ENCODE measurements at places on chromosomes 2 and 18. TPM values are rescaled to one million over a fixed set of nuclear protein-coding genes. Genes with fewer than 3 reads are reported as not detected.

The FAM117B gene
- total RNA-seq, result 9.8 TPM

The LTBP1 gene
- 64.9 TPM for total RNA-seq

The PTPRN gene
- not detected for total RNA-seq

DNA sequence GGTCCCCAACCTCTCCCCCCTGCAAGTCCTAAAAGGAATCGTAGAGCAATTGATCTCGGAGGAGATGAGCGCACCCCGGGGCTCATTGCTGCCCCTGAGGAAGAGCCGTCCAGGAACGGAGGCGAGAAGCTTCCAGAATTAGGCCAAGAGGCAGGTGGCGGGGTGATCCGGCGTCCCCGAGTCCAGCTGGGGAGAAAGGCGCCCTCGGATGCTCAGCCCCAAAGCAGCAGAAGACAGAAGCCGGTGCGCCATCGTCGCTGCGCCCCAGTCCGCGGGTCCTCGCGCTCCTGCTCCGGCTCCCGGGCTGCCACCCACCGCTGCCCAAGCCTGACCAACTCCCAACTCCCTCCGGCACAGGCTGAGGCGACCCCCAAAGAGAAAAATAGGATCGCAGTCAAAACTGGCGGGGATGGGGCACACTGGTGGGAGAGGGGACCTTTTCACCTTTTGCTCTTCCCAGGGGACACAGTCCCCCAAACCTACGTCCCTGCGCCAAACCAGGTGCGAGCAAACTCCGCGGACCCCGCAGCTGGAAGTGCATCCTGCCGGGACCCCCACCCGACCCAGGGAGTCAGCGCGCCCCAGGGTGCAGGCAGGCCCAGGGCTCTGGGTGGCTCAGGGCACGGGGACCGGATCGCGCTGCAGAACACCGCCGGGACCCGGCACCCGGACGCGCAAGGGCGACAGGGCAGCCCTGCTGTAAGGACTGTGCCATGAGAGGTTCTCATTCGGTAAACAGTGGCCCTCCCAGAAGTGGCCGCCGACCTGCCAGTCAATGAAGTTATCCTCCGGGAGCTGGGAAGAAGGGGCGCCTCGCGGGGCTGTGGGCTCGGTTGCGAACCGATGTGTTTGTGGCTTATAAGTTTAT is 8.4 kb upstream of the MEIS1 start:
- no peaks in the 10 kb centered on the region for H3K36me3 ChIP-seq
- no peaks in the 10 kb centered on the region for H3K27me3 ChIP-seq

GRCh38 chr2:181576431-181576830 is 80.5 kb downstream of the CERKL start:
- H3K36me3 ChIP-seq, result no peaks in the 10 kb centered on the region
- DNase-seq, result no peak
- H3K27ac ChIP-seq, result no peak overlapping the region
- H3K4me3 ChIP-seq, result no peak overlapping the region
- no peaks in the 10 kb centered on the region for H3K27me3 ChIP-seq
- no peaks in the 10 kb centered on the region for H3K4me1 ChIP-seq

GRCh38 chr2:225334514-225334913 is 65.0 kb upstream of the NYAP2 start:
- no peak overlapping the region for H3K27ac ChIP-seq
- no peaks in the 10 kb centered on the region for H3K36me3 ChIP-seq
- no peaks in the 10 kb centered on the region for H3K27me3 ChIP-seq
- H3K4me3 ChIP-seq, result no peak overlapping the region

- H3K27me3 ChIP-seq, result no peaks in the 10 kb centered on the region
- no peak overlapping the region for H3K4me3 ChIP-seq
Observed at GRCh38 chr2:126907671-126908070, 9.0 kb downstream of the TEX51 start.

DNA sequence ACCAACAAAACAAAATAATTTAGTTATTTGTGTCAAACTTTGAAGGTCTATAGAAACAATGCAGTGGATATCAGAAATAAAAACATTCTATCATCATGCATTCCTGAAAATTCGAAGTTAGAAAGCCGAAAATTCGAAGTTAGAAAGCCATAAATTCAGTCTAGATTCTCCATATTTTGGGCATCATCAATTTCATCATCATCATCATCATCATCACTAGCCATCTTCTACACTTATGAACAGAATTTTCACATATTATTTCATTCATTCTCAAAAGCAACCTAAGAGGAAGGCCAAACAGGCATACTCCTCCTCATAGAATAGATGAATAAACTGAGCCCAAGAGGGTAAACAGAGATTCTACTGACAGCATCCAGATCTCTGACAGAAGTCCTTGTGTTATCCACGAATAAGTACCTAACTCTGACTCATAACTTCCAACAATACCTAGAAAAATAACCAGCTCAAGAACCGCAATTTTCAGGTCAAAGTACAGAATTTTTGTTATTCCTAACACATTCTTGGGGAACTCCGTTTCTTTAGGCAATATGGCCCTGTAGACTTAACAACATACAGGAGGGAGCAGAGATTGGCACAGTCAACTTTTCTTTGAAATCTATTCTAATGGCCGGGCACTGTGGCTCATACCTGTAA is 84.7 kb downstream of the TCF4 start:
- H3K27ac ChIP-seq, result no peak overlapping the region
- no peaks in the 10 kb centered on the region for H3K36me3 ChIP-seq
- no peak overlapping the region for H3K4me3 ChIP-seq
- no peak for DNase-seq

DNA sequence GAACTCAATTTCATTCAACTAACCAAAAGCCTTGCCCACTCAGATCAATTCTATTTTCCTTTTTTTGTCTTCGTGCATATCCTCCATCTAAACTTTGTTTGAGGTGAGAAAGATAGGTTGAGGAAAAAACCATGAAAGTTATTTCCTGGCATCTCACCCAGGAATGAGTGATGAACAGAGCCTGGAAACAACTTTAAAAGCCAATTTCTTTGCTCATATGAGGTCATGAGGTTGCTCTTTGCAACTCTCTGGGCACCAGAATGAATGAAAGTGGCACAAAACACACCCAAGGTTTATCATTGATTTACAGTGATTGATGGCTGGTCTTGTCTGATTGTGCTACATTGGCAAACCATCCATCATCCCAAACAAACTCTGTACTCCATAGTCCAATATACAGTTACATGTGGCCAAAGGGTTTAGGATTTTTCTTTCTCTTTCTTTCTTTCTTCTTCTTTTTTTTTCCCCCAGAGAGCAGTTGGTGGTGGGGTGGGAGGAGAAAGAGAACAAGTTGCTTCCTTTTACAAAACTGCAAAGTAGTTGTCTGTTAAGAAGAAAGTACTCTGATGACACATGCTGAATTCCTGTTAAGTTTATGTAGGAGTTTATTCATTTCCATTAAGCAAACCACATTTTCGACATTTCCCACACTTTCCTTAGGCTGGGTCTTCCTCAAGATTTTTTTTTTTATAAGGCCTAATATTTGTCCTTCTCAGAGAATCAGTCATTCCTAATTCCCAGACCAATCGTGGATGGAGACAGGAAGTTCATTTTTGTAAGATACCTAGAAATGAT is 575.9 kb upstream of the ZEB2 start:
- no peaks in the 10 kb centered on the region for H3K27me3 ChIP-seq
- H3K4me3 ChIP-seq, result no peak overlapping the region
- DNase-seq, result no peak
- no peaks in the 10 kb centered on the region for H3K4me1 ChIP-seq

Data from Caco-2 (cell line).